NCI-H1930 (cell line): ENCODE measurements at places on chromosomes 16 and 17.

GRCh38 chr17:34375426-34375997 is 12.5 kb upstream of the CCL1 start:
- DNase-seq, result no peak

DNA sequence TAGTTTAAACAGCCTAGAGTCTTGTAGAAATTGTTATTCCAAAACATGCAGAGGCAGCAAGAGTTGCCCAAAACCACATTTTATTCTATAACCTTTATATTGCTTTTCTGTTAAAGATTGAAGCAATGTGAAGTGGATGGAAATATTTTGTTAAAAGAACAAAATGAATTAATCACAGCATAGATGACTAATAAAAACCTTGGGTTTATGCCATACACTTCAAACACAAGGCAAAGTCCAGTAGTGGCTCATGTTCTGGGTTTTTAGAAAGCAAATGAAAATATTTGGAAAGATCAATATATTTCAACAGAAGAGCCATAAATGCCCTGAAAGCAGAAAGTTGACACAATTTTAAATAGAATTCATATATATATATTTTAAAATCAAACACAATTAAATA is 36.7 kb upstream of the ULK2 start:
- no peak for DNase-seq

GRCh38 chr17:13784434-13785095 is 182.8 kb upstream of the HS3ST3A1 start:
- no peak for DNase-seq

DNA sequence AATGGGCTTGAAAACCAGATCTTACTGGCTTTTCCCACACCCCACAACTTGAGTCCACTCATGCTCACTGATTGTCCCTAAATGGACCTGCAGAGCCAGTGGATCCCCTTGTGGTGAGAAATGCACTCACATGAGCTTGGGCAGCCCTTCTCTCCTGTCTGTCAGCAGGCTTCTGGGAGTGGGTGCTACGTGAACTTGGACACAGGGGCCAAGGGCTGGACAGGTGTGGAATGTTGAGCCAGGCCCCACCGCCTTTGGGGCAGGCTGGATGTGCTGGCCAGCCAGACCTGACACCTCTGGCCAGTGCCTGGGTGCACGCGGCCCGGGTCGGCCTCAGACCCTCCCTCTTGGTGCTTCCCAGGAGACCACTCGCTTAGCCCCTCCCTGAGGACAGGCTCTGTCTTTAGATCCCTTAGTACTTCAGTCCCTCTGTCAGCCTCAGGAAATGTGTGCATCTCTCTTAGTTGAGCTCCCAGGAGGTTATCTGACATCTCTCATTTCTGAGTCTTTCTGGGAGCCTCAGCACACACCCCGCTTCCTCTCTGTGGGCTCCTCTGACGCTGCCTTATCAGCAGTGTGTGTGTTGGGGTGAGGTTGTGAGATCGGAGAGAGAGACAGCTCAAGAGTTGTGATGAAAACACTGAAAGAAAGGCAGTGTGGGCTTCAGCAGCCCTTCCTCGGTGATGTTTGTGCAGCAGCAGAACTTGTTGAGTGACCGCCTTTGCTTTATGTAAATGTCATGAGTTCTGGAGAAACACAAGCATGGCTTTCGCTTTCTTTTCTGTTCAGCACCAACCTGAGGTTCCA is 117.0 kb downstream of the RAB11FIP4 start:
- no peak for DNase-seq

- no peak for DNase-seq
Observed at GRCh38 chr17:56449176-56449575, 144.3 kb upstream of the NOG start.

DNA sequence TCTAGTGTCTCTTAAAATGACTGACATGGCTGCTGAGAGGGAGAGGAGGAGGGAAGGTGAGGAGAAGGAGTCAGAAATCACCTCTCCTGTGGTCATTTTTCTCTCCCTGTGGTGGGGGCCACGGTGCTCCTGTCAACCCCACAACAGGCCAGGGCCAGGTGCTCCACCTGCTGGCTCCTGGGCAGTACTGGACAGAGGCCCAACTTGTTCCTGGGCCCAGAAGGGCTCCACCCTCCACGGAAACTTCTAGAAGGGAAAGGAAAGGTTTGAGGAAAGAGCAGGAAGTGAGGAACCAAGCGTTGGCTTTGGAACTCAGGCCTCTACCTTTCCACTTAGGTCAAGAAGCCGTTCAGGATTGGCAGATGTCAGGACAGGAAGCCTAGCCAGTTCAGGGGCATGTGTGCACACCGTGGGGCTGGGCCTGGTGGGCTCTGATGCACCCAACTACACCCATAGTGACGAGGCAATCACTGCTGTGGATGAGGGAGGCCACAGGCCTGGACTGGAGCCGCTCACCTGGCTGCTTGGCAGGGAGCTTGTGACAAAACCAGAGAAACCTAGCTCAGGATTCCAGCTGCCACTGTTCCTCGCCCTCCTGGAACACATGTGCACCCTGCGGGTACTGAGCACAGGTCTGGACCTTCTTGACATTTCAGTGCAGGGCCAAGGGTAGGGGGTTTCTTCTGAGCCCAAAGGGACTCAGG is 36.1 kb downstream of the WNT3 start:
- peak; percentile 15 for DNase-seq

GRCh38 chr17:49880291-49881053 is 32.6 kb upstream of the TAC4 start:
- peak; percentile 64 for DNase-seq

DNA sequence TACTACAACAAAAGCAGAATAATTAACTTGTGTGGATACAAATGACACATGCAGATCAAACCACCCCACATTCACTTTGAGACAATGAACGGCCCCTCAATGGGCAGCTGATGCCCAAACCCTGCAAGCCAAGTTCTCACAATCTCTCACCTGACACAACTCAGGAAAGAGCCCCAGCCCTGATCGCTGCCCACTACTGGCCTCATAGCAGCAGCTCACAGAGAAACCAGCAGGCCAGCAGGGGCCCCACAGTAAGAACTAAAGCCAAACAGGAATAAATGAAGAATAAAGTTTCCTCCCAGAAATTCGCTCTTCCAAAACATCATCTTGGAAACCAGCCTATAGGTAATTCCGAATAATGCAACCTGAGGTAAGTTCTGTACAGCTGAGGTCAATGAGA is 7.7 kb downstream of the AKTIP start:
- no peak for DNase-seq

DNA sequence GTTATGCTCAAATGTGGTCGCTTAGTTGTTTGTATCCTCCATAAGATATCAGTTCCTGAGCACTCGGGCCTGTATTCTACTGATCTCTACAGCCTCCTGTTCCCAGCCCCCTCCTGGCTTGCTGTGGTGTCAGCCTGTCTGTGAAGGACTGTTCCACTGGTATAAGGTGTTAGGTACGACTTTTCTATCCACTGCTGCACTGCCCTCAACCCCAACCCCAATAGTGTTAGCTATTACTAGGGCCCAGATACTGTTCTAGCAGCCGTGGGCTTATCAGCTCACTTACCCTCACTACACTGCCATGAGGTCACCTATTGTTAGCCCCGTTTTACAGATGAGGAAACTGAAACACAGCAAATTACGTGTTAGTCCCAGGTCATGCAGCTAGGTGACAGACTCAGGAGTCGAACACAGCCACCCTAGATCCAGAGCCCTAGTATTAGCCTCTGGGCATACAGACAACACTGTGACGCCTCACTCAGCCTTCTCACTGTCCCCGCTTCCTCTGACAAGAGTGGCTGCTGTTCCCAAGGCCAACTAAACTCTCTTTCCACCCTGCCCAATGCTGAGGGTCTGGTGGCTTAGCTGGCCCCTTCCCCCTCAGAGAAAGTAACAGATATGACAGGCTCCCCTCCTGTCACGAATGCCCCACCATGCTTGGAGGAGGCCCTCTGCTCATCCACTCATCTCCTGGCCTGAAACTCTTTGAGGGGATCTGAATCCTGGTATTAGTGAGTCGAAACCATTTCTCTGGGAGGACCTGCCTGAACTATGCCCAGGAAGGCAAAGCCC is 25.6 kb upstream of the ZNF652 start:
- no peak for DNase-seq

DNA sequence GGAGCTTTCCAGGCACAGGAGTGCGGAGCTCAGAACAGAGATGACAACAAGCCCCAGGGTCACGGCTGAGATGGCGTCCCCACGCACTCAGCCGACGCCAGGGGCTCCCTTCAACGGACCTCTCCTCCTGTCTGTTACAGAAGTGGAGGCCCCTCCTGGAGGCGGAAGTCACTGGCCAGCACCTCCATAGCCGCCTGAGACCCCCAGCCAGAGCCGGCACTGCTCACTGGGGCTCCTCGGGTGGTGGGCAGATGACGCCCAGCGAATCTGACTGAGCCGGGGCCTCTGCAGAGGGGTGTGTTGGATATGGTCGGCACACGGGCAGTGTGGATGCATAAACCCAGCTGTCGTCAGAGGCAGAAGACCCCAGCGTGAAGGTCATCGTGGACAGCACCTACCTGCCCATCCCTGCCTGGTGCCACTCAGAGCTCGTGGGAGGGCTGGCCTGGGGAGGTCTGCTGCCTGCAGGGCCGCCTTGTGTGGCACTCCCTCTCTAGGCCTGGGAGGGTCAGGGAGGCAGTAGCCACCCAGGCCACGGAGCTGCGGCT is 20.0 kb downstream of the NDUFAF8 start:
- no peak for DNase-seq

DNA sequence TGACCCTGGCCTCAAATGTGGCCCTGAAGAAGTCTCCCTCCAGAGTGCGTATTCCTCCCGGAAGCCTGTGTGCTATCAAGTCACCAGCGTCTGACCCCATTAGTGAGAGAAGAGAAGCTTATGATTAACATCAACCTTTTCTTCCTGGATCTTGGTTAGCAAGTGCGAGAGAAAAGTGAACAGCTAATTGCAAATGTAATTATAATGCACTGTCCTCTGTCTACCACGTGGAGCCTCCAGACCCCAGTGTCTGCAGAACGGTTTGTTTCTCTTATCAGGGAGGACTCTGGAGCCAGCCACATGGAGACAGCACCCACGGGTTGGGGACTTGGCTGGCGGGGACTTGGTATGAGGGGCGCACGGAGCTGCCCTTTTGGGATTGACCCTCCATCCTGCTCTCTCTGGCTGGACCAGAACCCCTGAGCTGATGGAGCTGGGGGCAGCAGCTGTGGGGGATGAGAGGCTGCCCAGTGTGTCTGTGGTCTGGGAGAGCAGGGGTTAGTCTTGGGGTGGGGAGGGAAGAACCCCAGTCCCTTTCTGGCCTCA is 5.7 kb upstream of the TAC4 start:
- DNase-seq, result no peak

DNA sequence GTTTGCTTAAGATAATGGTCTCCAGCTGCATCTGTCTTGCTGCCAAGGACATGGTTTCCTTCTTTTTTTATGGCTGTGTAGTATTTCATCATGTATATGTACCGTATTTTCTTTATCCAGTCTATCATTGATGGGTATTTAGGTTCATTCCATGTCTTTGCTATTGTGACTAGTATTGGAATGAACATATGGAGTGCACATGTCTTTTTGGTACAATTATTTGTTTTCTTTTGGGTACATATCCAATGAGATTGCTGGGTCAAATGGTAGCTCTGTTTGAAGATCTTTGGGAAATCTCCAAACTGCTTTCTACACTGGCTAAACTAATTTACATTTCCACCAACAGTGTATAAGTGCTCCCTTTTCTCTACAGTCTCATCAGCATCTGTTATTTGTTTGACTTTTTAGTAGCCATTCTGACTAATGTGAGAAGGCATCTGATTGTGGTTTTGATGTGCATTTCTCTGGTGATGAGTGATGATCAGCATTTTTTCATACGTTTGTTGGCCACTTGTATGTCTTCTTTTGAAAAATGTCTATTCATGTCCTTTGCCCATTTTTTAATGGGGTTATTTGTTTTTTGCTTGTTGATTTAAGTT is 66.2 kb downstream of the TNFRSF13B start:
- DNase-seq, result no peak

- no peak for DNase-seq
Observed at GRCh38 chr17:39385040-39385439, 16.4 kb downstream of the FBXL20 start.

DNA sequence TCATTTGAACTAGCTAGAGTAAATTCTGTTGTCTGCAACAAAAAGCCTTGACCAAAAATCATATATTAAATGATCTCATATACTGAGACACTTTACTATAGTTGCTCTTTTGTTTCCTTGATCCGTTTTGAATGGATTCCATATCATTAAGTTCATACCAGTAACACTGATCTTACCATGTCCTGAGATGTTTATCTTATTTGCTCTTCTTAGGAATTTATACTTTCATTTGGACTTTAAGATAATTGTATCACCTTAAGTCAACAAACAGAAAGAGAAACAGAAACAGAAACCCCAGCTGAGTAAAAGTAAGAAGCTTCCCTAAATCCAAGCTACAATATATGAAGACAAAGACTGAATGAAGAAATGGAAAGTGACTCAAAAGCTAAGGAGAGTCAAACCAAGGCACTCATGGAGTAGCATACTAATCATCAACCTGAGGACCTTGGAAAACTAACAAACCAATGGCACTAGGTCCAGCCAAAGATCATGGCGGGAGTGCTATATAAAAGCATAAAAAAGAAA is 106.5 kb upstream of the COX10 start:
- no peak for DNase-seq
